ENCODE measurements at places on chromosomes 6 and 20.

DNA sequence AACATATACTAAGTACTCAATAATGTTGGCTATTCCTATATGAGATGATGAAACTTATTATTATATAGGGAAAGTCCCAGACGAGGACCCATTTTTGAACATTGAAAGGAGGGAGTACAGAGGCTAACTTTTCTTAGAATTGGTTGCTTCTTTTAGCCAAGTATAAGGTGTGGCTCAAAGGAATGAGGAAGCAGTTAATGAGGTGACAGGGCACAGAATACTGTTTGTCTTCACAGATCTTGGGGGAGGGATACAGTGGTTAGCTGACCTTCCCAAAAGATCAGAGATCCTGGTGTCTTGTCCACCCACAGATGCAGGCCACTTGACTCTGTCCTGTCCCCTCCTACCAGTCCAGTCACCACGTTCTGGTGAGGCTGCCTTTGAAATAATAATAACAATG lies 67.8 kb upstream of the EPB41L1 start:
- no peak for DNase-seq

DNA sequence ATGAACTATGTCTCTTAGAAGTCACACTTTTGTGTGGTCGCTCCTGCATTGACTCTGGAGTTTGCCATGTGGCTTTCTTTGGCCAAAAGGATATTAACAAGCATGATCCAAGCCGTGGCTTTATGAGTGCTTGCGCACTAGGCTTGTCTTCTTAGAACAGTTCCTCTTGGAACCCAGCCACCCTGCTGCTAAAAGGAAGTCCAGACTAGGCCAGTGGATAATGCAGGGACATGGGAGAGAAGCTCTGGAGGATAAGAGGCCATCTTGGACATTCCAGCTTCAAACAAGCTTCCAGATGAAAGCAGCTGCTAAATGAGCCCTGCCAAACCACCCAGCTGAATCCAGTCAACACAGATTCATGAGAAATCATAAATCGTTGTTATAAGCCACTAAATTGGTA lies 346.4 kb downstream of the CDC5L start:
- no peak for DNase-seq

DNA sequence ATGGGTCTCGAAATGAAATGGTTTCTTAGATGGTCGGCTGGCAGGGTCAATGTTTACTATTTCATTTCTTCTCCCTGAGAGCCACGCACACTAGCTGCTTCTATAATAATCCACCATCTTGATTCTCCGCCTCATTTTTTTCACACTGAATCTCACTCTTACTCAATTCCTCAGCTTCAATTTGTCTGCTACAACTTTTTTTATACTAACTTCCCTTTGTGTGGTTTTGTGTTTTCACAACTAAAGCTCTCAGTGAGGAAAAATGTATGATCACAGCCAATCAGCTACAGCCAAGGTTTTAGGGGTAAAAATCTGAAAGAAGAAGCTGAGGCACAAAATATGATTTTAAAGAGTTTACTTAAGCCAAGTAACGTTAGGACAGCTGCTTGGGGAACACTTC lies 1309.4 kb downstream of the EPHA7 start:
- no peak for DNase-seq

DNA sequence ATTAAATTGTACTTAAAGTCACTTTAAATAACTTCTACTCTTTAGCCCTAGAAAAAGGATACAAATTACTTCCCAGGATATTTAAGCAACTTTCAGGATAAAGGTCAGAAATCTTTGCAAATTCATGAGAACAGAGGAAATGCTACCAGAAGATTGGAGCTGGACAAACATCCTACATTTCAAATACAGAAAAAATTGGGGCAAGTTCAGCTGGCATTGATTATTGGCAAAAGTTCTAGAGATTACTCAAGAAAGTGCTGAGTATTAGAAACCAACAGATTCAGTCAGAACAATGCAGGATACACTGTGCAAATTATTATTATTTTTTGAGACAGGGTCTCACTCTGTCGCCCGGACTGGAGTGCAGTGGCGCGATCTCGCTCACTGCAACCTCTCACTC lies 6.0 kb downstream of the SLC22A23 start:
- DNase-seq: no peak

- no peak for DNase-seq
Measured at GRCh38 chr6:132715204-132715603, 1.3 kb upstream of the VNN1 start.

GRCh38 chr6:22368794-22369193 lies 72.0 kb upstream of the PRL start:
- no peak for DNase-seq

DNA sequence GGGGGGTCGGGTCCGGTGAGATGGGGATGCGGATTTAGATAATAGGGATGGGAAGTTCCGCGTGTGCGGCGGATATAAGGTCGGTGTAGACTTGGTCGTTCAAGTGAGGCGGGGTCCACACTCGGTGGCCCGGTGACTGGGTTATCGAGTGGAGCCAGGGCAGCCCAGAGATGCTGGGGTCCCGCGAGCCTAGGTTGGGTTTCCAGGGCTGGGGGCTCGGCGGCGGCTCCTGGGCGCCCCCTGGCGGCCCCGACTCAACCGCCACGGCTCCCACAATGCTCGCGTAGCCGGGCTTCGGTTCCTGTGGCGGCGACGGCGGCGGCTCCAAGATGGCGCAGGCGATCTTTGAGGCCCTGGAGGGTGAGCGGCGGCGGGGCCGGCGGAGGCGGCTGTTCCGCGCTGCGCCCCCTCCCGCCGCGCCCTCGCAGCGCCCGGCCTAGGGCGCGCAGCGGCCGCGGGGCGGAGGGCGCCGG lies at the start of gene ZNF341:
Gene ZNF341, plus strand, starts transcription at position 304 of the 473 bp plus-strand sequence. Its CDS starts 26 bp downstream, at position 330.
- no peak for DNase-seq

DNA sequence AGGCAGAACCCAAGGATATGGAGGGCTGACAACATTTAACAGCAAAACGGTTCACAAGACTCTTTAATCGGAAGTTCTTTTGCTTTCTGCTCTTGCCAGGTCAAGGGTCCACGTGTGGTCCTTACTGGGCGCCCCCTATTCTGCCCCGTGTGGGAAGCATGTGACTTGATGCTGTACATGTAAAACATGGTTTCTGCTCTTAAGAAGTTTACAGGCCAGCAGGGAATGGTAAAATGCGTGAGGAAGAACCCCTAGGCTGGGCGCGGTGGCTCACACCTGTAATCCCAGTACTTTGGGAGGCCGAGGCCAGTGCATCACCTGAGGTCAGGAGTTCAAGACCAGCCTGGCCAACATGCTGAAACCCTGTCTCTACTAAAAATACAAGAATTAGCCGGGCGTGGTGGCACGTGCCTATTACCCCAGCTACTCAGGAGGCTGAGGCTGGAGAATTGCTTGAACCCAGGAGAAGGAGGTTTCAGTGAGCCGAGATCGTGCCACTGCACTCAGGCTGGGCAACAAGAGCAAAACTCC lies 19.3 kb downstream of the ZNF217 start:
- DNase-seq: no peak

GRCh38 chr20:38137441-38138037 lies 27.5 kb downstream of the TGM2 start:
- no peak for DNase-seq

DNA sequence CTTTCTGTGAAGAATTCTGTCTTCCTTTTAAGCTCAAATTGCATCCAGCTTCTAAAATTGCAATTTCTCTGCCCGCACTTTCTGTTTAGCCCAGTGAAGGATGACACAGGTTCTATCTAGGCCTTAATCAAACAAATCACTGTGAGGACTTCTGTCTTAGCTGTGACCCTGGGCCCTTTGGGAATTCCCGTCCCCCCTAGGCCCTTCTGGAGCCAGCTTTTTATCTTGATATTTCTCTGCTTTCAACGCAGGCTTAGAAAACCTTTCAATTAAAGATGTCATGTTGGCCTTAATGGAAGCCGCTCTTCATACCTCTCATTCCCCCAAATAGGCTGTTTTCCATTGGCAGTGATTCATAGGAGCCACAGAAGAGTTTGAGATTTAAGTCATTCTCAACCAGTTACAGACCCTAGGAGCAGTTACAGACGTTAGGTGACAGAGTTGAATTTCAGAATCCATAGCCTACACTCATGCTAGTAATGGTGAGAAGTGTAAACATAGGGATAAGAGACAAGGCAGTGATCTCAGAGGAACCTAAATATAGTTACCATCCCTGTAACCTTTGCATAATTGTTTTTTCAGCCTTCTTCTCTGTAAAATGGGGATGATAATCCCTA lies 74.8 kb upstream of the FLRT3 start:
- no peak for DNase-seq

DNA sequence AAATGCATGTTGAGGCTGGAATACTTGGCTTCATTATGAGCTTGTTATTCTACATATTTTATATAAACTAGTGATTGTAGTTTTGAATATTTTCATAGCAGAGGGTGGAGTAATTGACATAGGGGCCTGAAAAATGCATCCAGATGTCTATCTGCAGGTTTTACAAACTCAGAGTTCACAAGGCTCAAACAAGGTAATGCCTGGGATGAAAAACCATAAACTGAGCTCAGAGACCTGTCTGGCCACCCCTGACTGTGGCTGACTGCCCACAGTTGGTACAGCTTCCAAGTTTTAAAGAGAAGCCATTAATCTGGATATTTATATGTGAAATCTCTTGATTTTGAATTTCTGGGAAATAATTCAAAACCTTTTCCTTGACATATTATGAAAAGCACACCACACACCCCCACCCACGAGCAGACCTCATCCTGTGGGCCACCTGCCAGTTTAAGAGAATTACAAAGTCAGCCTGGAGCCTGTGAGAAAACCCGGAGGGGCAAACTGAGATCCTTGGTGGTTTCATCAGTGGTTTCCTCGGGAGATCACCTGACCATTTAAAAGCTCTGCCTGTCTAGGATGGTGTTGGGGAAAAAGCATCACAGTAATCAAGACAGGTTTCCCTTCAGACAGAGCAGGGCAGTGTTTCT lies 230.1 kb downstream of the SAMD5 start:
- no peak for DNase-seq
